Stimulated activated CD8-positive, alpha-beta memory T cell treated with anti-CD3 and anti-CD28 coated beads, Interleukin-4, amount 100 ng/mL, for 1 hour (primary cell): ENCODE measurements at places on chromosomes 5 and 9.

- DNase-seq: no peak
Measured at GRCh38 chr9:124132671-124133147, 121.1 kb downstream of the LHX2 start.

GRCh38 chr9:72039532-72039931, 20.9 kb downstream of the C9orf57 start:
- DNase-seq: no peak

DNA sequence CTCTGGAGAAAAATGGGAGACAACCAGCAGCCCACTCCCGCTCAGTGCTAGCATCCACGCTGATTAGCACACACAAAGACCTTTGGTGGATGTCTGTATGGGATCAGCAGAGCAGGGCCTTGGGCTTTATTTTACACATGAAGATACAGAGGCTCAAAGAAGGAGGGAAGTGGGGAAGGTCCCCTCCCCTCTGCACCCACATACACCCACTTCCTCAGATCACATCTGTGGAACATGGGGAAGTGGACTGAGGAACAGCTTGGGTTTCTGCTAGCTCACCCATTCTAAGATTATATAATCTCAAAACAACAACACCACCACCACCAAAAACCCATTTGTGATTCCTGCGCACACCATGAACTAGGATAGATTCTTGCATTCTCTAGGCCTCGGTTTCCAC, 14.0 kb downstream of the GGTA1 start:
- no peak for DNase-seq

DNA sequence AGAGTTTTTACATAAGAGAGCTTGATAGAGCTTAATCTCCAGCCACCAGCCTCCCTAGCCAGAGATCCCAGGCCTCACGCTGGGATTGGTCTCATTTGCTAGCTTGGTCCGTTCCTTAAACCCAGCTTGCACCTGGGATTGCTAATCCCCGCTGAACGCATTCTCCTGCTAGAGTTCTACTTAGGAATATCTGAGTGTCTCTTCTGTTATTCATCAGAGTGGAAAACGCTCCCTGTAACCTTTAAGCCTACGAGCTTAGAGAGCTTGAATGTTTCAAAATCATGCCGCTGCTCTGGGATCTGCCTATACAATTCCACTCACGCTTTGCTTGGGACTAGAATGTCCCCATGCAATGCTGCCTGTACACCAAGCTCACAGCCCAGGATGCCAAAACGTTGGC, 201.8 kb downstream of the NSG2 start:
- no peak for DNase-seq

DNA sequence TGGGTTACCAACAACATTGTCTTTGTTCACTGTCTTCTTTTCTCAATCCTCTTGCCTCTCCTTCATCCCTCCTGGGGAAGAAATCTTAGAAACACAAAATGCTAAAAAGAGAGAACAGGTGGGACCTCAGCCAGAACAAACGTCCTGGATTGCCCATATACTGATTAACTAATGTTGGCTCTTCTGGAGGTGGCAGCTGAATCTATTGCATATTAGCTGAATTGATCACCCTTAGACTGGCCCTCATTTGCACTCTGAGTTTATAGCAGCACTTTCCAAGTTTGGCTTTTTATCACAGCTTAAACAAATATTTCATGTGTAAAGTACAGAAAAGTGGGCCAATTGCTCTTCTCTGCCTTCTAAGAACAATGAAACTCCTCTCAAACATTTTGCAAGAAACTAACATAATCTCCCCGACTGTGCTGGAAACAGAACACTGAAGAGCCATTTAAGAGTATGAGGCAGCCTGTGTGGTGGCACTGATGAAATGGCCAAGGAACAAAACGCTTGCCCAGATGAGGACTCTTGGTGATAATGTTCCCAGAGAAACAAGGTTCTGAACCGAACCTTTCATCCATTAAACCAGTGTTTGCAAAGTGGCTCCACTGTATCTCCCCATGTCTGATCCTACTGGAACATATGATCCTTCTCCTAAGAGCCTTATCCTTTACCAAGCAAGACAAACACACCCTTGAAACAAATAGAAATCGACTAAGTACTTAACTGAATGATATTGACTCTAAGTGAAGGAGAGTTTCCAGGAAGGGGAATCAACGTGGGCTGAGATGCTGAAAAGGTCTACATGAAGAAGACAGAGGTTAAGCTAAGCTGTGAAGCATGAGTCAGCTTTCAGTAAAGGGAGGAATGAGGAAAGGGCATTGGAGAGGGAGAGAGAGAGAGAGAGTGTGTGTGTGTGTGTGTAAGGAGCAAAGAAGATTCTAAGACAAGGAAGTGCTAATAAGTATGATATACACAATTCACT, 83.2 kb upstream of the LIFR start:
- DNase-seq: no peak

DNA sequence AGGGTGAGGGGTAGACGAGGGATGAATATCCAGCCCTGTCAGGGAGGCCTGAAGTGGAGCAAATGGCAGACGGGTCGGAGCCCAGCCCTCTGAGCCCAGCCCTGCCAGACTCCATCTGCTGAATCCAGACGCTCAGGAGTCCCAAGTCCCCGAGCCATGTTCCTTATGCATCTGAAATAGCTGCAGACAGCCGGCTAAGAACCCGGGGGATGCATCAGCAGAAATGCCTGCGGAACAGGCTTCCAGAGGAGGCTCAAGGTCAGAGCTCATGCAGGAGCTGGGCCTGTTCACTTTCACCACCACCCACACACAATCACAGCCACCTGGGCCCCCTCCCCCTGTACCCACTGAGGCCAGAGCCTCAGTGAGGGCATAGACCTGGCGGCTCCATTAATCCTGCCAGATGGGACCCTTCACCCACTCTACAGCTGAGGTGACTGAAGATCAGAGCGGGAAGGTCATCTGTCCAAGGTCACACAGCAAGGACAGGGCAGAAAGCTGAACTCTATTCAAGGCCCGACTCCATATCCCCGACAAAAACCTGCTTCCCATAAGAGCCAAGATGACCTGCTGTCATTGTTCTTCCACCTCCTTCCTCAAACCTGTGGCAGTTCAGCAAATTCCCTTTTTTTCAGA, 24.4 kb upstream of the AKNA start:
- no peak for DNase-seq

DNA sequence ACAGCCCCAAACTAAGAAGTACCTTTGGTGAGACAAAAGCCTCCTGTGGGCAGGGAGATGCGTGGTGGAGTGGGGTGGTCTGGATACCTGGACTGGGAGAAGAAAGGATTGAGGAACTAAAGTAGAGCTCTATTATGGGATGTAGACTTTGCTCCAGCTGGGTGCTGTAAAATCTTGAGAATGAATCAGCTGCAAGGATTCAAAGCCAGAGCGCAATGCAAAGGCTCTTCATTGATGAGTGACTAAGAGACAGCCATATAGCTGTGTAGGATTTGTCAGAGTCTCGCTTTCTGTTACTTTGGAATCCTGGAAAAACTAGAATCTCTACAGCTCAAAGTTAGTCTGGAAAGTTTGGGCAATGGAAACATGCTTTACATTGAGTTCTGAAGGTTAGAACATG, 159.9 kb downstream of the TAF11L14 start:
- DNase-seq: no peak

- peak; percentile 62 for DNase-seq
Measured at GRCh38 chr9:133742849-133743444, 4.8 kb upstream of the SARDH start.

DNA sequence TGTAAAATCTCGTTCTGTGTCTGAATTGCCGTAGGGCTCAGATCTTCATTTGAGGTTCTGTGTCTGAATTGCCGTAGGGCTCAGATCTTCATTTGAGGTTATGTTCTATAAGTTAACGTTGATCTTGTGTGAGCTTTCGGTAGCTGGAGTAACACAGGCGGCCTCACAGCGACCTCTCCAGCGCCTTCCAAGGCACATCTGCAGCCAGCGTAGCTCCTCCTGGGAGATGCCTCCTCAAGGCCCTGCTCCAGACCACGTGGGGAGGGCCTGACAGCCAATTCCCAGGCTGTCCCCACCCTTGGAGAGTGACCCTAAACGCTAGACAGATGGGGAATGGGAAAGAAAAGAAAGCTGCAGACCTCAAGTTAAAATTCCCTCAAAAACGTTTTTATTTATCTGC, 8.7 kb upstream of the AHRR start:
- no peak for DNase-seq

DNA sequence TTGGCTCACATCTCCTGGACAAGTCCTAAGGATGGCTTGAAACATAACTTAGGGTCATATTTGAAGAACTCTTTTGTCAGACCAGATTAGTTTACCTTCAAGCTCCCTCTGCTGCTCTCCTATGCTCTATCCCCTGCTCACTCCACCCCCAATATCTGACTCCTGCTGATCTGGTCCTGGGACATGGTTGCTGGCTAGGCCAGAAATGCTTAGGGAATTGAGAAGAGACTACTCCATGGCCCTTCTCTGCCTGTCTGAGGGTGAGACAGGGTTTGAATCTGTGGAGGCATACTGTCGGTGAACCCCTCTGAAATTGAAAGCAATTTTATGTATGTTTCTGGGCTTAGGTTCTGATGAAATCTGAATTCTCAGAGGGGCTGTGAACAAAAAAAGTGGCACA, 3.3 kb downstream of the OTULIN start:
- DNase-seq: no peak

DNA sequence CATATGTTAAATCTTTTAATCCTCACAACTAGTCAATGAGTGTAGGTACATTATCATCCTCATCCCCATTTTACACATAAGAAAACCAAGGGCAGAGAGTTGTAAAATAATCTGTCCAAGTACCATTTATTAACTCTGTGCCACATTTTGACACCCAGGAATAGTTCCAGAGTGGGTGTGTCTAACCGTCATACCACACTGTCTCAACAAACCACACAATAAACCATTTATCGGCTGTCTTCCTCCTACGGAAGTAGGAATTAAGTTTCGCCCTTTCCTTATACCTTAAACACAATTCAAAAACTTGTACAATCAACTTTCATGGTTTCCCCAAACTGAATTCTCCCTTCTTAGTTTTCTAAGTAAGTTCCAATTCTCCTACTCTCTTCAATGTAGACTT, 11.4 kb downstream of the AP3B1 start:
- no peak for DNase-seq

GRCh38 chr9:99078717-99079116, 26.2 kb upstream of the TGFBR1 start:
- no peak for DNase-seq

GRCh38 chr5:121285801-121286521, 565.7 kb upstream of the FTMT start:
- DNase-seq: no peak

GRCh38 chr9:16003785-16004184, 450.9 kb downstream of the CCDC171 start:
- no peak for DNase-seq

DNA sequence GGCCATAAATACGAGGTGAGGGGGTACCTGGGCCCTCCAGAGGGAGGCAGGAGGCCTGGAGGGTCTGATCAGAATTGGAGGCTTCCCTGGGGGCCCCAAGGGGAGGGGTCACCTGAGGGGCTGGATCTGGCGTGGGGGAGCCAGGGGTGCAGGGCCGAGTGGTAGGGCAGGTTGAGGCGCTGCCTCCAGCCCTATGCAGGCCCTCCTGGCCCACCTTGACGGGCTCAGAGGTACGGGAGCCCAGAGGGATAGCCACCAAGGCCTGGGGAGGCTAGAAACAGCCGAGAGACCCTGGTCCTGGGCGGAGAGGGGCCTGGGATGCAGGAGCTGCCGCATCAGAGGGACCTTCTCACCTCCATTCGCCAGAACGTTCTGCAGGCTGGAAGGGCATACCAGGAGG, 24.3 kb downstream of the LHX3 start:
- DNase-seq: no peak

- DNase-seq: no peak
Measured at GRCh38 chr5:1564182-1564748, 40.5 kb upstream of the LPCAT1 start.

DNA sequence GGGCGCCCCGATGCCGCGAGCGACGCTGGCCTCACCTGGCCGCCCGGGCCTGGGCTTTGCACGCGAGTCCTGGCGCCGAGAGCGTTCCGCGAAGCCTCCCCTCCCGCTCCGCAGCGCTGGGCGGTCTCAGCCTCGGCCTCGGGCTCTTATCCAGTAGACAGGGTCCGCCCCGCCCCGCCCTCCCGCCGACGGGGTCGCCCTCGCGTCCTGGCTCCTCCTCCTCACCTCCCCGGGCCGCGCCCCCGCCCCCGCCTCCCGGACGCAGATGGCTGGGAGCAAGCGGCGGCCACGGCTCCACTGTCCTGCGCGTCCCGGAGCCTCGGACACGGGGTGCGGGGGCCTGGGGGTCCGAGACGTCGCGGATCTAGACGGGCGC, at the start of gene SLC6A3:
Gene SLC6A3, minus strand, starts transcription at position 128 of the 376 bp plus-strand sequence. CDS start 2,243 bp downstream, outside the sequence.
- peak; percentile 6 for DNase-seq

GRCh38 chr5:174623433-174624019, 100.9 kb upstream of the MSX2 start:
- no peak for DNase-seq

DNA sequence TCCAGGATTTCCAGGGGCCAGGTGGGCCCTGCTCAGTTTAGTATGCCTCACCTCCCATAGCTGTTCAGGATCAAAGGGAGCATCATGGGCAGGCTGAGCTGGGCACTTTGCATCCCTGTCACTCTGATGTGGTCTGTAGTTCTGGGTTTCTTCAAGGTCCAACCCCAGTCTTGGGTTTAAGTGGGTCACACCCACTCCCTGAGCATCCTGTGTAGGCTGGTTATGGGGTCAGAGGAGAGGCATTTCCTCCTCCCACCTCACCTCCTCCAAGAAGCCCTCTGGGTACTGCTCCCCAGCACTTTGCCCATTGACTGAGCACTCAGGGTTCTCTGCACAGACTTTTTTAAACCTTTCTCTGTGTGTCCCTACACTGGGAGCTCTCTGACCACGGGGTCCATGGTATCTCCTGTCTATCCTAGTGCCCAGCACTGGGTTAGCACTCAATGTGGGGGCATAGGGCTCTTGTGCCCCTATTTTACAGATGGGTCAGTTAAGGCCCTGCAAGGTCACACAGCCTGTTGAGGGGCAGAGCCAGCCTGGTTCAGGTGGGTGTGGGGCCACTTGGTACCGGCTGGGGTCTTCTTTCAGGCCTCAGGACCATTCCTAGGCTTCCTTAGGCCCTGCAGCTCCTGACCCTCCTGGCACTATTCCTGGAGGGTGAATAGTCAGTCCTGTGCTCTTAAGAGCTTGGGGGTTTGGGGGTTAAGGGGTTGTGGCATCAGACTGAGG, 19.0 kb downstream of the CXXC5 start:
- DNase-seq: no peak

GRCh38 chr9:126517833-126518356, 95.8 kb upstream of the LMX1B start:
- no peak for DNase-seq

- DNase-seq: no peak
Measured at GRCh38 chr5:64977779-64978178, 209.0 kb downstream of the CWC27 start.

DNA sequence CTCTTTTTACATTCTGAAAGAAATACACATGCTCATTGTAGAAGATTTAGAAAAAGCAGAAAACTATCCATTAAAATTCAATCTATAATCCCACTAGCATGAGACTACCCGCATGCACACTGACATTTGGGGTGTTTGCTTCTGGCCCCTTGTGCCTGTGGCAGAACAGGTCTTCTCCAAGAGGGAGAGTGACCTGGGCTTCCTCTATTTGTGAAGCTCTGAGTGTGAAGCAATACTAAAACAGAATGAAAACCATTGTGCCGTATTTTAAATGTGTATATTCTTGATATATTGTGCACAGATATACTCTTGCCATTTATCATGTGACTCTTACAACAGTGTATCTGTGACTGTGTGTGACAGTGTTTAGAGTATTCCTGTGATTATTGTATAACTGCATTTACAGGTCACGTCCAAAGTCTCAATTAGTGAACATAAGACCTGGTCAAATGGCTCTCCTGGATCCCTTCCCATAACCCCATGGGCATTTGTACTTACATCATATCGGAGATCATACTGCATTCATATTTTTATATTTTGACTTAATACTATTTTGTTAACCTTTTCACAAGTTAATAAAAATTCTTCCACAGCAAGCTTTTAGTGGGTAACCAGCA, 14.7 kb upstream of the CPEB4 start:
- no peak for DNase-seq
